ENCODE measurements at places on chromosomes 6 and 20.

DNA sequence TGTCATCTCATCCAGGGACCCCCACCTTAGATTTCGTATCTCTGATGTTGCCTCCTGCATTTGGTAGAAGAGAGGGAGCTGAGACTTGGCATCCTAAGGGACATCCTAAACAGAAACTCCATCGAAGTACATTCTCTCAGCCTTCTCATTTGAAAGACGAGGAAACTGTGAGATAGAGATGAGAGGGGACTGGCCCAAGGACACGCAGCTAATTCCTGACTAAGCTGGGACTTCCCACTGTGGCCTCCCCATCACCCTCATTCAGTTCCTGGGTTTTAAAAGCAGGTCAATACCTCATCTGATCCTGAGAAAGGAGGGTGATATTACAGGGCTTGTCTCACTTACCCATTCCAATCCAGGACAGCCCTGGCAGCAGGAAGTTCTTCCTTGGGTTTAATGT lies 855 bp upstream of the WFDC5 start:
- no peaks in the 10 kb centered on the region for H3K4me1 ChIP-seq
- no peak overlapping the region for H3K27ac ChIP-seq
- no peak for DNase-seq
- H3K4me3 ChIP-seq, result no peak overlapping the region

DNA sequence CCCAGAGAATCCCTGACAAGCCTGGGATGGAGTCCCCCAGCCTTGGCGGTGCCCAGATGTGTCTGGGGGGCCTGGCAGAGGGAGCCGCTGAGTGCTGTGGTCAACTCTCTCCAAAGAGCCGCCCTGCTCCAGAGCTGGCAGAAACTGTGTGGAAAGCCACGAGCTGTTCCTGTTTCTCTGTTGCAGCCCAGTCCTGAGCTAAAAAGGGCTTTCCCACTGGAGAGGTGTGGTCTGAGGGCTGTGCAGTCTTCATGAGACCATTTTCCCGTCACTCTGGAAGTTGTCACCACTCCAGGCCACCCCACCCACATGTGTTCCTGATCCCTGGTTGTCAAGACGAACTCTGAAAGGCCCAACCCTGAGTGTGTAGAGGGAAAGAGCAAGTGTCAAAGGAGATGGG lies 99.7 kb upstream of the KCNK16 start:
- H3K36me3 ChIP-seq, result no peaks in the 10 kb centered on the region
- H3K4me1 ChIP-seq, result no peaks in the 10 kb centered on the region
- H3K4me3 ChIP-seq, result no peak overlapping the region
- no peak overlapping the region for H3K27ac ChIP-seq

GRCh38 chr20:48807586-48808381 lies 20.0 kb downstream of the PREX1 start:
- H3K36me3 ChIP-seq, result no peaks in the 10 kb centered on the region
- H3K27me3 ChIP-seq, result no peaks in the 10 kb centered on the region
- no peak overlapping the region for H3K4me3 ChIP-seq
- H3K27ac ChIP-seq, result no peak overlapping the region

GRCh38 chr6:84282550-84282949 lies 55.1 kb upstream of the CEP162 start:
- H3K4me3 ChIP-seq, result no peak overlapping the region
- H3K4me1 ChIP-seq, result no peaks in the 10 kb centered on the region
- no peaks in the 10 kb centered on the region for H3K36me3 ChIP-seq
- no peaks in the 10 kb centered on the region for H3K27me3 ChIP-seq
- DNase-seq, result peak; percentile 17

GRCh38 chr6:162019349-162019748 lies 708.2 kb downstream of the PRKN start:
- H3K27ac ChIP-seq, result no peak overlapping the region
- H3K36me3 ChIP-seq, result no peaks in the 10 kb centered on the region
- no peaks in the 10 kb centered on the region for H3K27me3 ChIP-seq
- no peak overlapping the region for H3K4me3 ChIP-seq

GRCh38 chr6:157406661-157407060 lies 25.7 kb downstream of the ZDHHC14 start:
- DNase-seq, result no peak
- no peaks in the 10 kb centered on the region for H3K36me3 ChIP-seq
- no peaks in the 10 kb centered on the region for H3K27me3 ChIP-seq
- H3K27ac ChIP-seq, result no peak overlapping the region
- H3K4me1 ChIP-seq, result no peaks in the 10 kb centered on the region

GRCh38 chr6:105936972-105937371 lies 149.2 kb upstream of the PRDM1 start:
- no peaks in the 10 kb centered on the region for H3K4me1 ChIP-seq
- no peaks in the 10 kb centered on the region for H3K27me3 ChIP-seq
- H3K4me3 ChIP-seq, result no peak overlapping the region
- H3K36me3 ChIP-seq, result no peaks in the 10 kb centered on the region

GRCh38 chr6:9623985-9624384 lies 790.9 kb downstream of the TFAP2A start:
- no peak overlapping the region for H3K4me3 ChIP-seq
- H3K27me3 ChIP-seq, result no peaks in the 10 kb centered on the region
- no peaks in the 10 kb centered on the region for H3K36me3 ChIP-seq
- no peaks in the 10 kb centered on the region for H3K4me1 ChIP-seq
- DNase-seq, result no peak

GRCh38 chr6:169251371-169251802 lies 2.3 kb downstream of the THBS2 start:
- peak overlapping the region; percentile 38 for H3K27ac ChIP-seq
- H3K4me3 ChIP-seq, result no peak overlapping the region
- peaks cover 12% of the 10 kb centered on the region for H3K4me1 ChIP-seq
- H3K36me3 ChIP-seq, result no peaks in the 10 kb centered on the region

DNA sequence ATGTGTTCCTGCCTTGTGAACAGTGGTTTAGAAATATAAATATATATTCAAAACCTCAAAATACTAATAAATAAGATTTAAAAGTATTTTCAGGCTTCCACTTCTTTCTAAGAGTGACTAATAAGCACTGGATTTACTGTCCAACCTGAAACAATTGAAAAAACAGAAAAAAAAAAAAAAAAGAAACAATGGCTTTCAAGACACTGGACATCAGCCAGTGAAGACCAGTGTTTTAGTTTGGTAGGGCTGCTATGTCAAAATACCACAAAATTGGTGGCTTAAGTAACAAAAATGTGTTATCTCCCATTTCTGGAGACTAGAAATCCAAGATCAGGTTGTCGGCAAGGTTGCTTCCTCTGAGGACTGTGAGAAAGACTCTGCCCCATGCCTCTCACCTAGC lies 101.4 kb upstream of the PDE7B start:
- no peaks in the 10 kb centered on the region for H3K4me1 ChIP-seq
- no peak for DNase-seq
- H3K27ac ChIP-seq, result no peak overlapping the region

DNA sequence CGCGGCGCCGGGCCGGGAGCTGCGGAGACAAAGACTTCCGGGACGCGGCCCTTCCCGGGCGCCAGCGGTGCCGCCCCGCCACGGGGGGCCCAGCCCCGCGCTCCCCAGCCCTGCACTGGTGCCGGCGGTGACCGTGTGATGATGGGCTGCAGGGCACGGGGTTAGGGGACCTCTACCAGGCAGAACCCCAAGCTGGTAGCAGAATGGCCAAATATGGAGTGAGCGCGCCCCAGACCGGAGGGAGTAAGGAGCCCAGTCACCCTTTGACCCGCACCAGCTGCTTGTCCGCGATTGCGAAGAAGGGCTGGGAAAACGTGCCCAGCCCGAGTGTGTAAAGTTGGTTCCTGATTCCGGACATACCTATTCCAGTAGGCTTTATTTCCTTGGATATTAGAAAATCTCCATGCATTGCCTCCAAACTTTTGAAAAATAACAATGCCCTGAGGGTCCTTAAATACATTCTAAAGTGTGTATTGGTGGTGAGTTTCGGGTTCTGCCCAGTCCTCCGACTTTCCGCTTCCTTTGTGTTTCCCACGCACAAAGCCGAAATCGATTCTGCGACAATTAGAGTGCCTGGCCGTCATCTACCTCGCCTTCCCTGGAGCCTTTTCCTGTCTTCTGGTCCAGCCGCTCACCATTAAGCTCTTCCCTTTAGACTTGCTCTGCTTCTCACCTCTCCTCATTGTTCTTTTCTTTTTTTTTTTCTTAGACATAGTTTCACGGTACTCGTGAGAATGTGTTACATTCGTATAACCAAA lies 1.1 kb downstream of the ABRACL start:
- peak; percentile 25 for DNase-seq
- peak overlapping the region; percentile 72 for H3K27ac ChIP-seq
- H3K27me3 ChIP-seq, result no peaks in the 10 kb centered on the region

- H3K27ac ChIP-seq, result peak overlapping the region; percentile 92
- H3K4me3 ChIP-seq, result peak overlapping the region; percentile 88
- no peaks in the 10 kb centered on the region for H3K27me3 ChIP-seq
- peaks cover 31% of the 10 kb centered on the region for H3K4me1 ChIP-seq
- no peaks in the 10 kb centered on the region for H3K36me3 ChIP-seq
These were observed 745 bp upstream of the AGPAT1 start for GRCh38 chr6:32176476-32177182.

DNA sequence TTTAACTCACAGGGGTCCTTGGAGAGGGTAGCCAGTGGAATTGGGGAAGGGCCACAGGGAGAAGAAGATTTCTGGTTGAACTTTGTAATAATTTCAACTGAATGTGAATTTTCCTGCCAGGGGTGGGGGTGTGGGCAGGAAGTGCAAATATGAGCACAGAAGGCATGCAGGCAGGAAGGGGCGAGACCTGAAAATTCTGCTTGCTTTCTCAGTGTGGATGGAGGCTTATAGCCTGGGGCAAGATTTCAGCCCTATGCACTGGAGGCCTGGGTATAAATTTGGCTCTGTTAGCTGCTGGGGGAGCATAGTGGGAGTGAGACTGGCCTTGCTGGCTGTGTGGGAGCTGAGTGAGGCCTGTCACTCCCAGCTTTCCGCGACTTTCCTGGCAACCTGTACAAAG lies 54.4 kb downstream of the PERP start:
- H3K36me3 ChIP-seq, result no peaks in the 10 kb centered on the region
- no peak overlapping the region for H3K4me3 ChIP-seq
- H3K27me3 ChIP-seq, result no peaks in the 10 kb centered on the region
- no peak for DNase-seq
- H3K27ac ChIP-seq, result no peak overlapping the region

GRCh38 chr20:23668477-23668951 lies 20.3 kb downstream of the CST4 start:
- DNase-seq, result peak; percentile 75
- no peak overlapping the region for H3K27ac ChIP-seq
- no peaks in the 10 kb centered on the region for H3K27me3 ChIP-seq
- H3K36me3 ChIP-seq, result no peaks in the 10 kb centered on the region

DNA sequence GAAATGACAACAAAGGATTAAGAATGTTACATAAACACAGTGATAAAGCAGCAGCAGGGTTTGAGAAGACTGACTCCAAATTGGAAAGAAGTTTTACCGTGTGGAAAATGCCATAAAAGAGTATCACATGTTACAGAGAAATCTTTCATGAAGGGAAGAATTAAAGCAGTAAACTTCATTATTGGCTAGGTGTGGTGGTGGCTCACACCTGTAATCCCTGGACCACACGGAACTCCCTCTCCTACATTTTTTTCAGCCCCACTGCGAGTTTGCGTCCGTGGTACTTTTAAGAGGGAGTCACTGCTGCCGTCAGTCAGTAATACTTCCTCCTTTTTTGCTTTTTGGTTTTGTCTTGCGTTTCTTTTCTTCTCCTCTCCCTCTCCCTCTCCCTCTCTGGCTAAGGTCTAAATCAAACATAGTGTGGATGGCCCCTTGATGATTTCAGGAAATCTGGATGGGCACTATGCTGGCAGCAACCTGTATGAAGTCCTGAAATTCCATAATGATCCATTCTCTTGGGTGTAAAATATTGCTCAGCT lies 112.3 kb downstream of the MAN1A1 start:
- H3K4me1 ChIP-seq, result peaks cover 10% of the 10 kb centered on the region
- no peaks in the 10 kb centered on the region for H3K27me3 ChIP-seq
- H3K36me3 ChIP-seq, result no peaks in the 10 kb centered on the region
- H3K4me3 ChIP-seq, result no peak overlapping the region

DNA sequence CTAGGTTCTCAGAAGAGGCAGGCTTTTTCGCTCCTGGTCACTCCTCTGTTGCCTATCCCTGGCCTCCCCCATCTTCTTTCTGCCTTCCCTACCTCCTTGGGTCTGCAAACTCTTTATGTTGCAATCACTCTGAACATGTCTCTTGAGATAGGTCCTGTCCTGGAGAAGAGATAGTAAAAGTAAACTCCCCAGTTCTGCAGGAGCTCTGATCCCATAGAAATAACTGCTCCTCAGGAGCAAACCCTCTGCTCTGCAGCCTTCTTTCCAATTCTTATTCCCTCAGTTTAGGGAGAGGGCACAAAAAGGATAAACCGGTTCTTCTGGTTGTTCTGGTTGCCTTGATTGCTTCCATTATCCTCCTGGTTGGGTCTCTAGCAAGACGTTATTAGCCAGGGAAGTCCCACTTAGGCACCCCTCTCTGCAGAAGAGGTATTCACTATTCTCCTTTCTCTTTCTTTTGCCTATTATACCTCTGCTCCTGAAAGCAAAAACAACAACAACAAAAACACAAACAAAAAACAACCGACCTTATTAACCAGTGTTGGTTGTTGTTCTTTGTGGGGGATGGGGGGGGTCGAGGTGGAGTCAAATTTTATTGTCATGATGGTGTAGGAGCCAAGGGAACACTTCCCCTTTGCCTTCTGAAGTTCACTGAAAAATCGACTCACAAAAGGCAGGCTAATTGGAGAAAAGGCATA lies 973 bp downstream of the TRIM38 start:
- peak overlapping the region; percentile 61 for H3K27ac ChIP-seq
- H3K4me1 ChIP-seq, result peaks cover 61% of the 10 kb centered on the region
- H3K27me3 ChIP-seq, result no peaks in the 10 kb centered on the region
- no peaks in the 10 kb centered on the region for H3K36me3 ChIP-seq
- DNase-seq, result no peak

DNA sequence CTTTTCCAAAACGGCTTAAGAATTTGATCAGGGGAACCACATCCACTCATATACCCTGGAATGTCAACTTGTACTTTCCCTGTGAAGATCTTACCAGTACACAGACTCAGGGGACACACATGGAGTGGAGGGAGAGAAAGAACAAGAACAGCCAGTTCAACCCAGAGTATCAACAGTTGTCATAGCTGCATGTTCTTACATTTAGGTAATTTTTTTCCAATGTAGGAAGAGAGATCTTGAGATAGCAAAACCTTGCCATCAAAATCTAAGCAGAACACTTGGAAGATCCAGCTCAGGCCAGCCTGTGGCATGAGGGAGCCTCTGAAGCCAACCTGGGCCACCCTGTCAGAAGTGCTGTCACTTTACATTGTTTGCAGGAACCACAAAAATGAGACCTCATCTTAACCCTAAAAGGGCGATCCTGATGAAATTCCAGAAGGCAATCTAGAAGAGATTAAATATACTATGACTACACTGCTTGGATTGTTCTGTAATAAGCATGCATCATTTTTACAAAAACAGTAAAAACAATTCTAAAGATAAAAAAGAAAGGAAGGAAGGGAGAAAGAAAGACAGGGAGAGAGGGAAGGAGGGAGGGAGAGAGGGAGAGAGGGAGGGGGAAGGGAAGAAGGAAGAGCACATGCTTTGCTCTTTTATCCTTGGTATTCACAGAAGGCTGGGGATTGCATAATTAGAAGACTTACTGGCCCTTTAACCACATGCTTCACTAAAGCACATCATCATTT lies 124.7 kb upstream of the TCF21 start:
- H3K4me1 ChIP-seq, result no peaks in the 10 kb centered on the region
- no peak overlapping the region for H3K4me3 ChIP-seq
- no peak for DNase-seq
- no peaks in the 10 kb centered on the region for H3K36me3 ChIP-seq
- no peaks in the 10 kb centered on the region for H3K27me3 ChIP-seq
- H3K27ac ChIP-seq, result peak overlapping the region; percentile 82
